Stimulated activated CD8-positive, alpha-beta memory T cell treated with anti-CD3 and anti-CD28 coated beads, Interleukin-7, amount 100 ng/mL, for 1 hour (primary cell): ENCODE measurements at places on chromosomes 2 and 18.

DNA sequence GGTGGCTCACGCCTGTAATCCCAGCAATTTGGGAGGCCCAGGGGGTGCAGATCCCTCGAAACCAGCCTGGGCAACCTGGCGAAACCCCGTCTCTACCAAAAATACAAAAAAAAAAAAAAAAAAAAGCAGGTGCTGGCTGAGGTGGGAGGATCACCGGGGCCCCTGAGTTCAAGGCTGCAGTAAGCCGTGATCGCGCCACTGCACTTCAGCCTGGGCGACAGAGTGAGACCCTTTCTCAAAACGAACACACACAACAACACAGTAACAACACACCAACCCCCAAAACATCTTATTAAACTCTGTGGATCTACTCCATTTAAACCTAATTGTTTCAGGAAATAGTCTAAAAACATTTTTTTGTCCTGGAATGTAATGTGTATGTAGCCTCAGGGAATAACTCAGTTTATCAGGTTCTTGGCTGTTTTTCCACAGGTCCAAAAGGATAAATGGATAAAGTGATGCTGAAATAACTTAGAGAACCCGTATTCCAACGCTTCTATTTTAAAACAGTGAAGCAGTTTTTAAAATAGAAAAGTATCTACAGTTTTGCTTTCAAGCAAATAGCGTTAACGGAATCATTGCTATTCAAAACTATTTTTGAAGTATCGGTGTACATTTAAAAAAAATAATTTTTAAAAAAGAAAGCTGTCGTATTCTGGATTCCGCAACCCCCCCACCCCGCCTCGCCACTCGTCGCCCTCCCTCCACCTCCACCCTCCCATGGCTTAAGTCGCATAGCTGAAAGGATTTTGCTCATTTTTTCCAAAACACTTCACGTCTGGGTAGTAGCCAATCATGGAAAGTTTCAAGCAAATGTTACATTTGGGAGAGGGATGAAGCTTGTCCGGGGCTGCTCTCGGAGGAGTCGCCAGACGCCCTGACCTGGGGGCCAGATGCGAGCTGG lies 895 bp upstream of the GLS start:
- DNase-seq = peak; percentile 8

- peak; percentile 29 for DNase-seq
These were observed 746 bp upstream of the POLR1B start for GRCh38 chr2:112541315-112542122.

DNA sequence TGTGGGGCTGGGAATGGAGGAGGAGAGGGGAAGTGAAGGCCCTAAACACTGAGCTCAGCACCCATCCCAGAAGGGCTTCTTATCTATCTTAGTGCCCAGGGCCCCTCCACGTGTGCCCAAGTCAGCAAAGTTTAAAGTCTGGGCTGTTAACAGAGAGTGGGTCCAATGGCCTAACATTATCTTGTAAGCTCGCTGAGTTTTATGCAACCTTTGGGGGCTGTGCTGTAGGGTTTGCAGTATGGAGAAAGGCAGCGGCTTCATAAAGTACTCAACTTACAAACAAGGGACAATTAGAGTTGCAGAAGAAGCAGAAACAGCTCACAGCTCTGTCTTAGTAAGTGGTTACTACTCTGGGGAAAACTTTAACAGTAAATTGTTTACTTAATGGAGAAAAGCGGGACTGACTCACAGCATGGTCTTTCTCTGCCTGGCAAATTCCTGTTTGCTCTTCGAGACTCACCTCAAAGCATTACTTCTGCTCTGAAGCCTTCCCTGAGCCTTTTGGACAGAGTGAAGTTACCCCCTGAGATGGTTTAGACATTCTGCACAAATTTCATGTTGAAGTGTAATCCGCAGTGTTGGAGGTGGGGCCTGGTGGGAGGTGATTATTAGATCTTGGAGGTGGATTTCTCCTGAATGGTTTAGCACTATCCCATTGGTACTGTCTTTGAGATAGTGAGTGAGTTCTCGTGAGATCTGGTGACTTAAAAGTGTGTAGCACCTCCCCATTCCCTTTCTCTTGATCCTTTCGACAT lies 9.0 kb downstream of the ENOSF1 start:
- no peak for DNase-seq

DNA sequence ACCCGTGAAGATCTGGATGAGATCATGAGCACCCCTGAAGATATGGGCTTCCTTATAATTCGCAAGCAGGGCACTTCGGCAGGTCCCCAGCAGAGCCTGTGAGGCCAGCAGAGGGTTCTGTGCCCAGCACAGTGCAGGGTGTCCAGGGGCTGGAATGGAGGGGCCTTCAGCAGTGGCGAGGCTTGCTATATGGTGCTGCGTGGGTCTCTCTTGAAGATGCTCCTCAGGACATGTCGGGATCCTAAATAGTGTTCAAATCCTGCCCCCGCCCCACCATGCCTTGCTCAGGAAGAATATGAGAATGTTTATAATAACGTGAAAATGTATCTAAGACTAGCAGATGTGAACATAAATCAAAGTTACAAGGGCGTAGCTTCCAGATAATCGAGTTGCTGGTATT lies 60.3 kb upstream of the RBM44 start:
- DNase-seq = no peak

DNA sequence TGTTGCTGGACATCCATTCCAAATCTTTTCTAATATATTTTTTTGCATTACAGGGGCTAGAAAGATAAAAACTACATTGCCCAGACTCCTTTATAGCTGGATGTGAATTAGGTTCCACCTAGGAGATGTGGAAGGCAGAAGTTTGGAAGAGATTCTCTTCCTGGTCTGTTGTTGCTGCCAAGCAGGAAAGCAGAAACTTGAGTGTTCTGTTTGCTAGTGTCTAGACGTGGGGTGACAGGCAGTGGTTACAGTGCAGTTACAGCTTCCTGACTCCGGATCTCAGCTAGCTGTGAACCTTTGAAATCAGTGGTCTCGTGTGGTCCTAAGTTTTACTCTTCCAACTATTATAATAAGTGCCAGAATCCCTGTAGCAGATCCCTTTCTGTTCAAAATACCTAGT lies 46.2 kb downstream of the COL4A4 start:
- DNase-seq = no peak

GRCh38 chr18:9612215-9612830 lies 2.0 kb downstream of the PPP4R1 start:
- DNase-seq = no peak

- DNase-seq = no peak
These were observed 131.9 kb upstream of the ALKAL2 start for GRCh38 chr2:419687-420317.

- DNase-seq = no peak
These were observed 145.5 kb downstream of the GALNT14 start for GRCh38 chr2:30992781-30993180.

DNA sequence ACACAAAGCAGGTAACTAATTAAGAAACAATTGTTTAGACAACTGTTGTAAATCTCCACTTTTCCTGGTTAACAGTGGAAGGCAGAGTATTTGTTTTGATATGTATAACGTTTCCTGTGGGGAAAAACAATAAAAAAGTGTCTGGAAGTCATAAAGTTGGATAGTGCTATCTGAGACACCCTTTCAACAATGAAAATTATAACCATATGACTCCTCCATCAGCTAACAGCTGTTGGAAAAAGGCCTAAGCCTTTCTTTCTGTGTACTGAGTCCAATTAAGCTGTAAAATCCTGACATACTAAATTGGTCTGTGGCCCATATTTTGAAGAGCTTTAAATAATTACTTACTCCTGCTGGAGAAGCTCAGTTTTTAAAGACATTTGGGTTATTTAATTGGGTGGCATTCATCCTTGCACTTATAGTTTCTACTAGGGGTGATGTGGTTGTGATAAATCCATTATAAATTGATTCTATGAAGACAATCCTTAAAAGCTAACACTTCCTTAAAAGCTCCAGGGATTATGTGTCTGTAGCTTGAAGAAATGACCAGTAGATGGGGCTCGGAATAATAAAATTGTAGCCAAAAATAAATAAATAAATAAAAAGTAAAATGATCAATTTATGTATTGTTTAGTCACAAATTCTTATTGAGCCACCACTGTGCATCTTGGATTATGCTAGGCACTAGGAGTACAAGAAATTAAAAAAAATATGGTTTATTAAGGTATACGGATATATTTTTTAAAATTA lies 698.1 kb upstream of the NXPH2 start:
- DNase-seq = no peak

- DNase-seq = no peak
These were observed 201.2 kb downstream of the MYCN start for GRCh38 chr2:16141641-16141921.

DNA sequence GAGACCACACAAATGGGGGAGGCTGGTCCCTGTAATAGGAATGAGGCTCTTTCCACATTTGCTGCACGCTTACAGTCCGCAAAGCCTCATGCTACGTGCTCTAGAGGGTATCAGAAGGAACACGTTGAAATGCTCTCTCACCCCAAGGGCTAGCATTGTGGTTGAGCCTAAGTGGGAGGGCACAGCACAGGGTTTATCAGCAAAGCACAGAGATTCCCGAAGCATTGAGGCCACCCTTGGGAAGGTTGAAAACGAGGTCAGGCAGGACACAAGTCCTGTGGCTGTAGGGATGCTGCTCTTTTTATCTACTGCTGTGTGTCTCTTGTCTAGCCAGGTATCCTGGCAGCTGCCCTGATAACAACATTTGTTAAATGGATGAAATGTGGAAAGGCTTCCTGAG lies 378.3 kb downstream of the EN1 start:
- DNase-seq = no peak

- DNase-seq = no peak
These were observed 32.0 kb downstream of the SLC14A1 start for GRCh38 chr18:45755934-45756333.

- no peak for DNase-seq
These were observed 79.3 kb downstream of the NABP1 start for GRCh38 chr2:191757208-191757607.

DNA sequence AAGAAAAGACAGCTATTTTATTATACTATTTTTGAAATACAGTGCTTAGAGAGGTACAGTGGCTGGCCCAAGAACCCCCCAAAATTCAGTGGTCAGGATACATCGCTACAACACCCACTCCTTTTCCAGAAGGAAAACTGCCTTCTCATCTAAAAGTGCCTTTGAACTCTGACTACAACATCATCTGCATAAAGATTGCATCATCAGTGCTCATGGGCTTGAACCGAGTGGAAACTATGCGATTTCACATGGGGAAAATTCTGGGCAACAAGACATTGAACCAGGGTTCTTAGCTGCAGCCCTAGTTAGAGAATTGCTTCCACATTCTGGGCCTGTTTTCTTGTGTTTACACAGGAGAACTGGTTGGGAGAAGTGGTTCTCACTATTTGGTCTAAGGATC lies 294.6 kb upstream of the SLC14A2 start:
- no peak for DNase-seq

DNA sequence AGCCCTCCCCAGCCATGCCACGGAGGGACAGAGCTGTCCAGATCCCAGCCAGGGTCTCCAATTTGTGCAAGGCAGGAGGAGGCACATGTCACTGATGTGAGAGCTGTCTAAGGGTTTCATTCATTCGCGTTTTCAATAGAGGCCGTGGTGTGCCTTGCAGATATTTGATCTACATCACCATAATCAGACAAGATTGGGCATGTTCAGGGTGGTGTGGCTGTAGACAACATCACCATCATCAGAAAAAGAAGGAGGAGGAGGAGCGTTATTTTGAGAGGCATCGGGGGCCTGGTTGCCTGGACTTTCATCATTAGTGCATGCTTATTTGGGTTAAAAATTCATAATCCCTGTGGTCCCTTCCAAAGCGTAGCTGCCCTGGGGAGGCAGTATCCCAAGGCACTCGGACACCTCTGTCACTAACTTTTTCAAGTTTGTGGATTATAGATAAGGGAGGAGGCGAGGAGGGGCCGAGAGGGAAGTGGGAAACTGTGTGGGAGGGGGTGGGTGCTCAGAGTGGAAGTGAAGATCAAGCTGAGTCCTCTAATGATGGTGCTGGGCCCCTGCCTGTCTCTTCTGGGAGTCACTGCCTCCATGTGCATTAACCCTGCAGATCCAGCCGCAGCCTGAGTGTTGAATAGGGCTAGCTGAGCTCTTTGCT lies 194.1 kb downstream of the CTIF start:
- no peak for DNase-seq

DNA sequence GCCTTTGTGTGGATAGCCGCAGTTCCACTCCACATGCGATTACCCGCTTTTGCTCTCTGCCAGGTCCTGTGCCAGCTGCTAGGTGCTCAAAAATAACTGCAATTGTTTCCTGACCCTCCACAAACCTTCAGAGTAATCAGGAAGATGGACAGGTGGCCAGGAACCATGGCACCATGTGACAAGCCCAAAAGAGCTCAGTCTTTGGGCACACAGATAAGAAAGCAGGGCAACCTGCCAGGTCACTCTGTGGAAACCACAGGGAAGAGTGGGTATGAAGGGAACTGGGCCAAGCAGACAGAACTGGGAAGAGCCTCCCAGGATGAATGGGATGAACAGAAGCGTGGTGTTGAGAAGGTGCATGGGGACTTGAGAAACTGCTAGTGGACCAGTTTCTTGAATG lies 79.4 kb upstream of the AGAP1 start:
- DNase-seq = no peak

DNA sequence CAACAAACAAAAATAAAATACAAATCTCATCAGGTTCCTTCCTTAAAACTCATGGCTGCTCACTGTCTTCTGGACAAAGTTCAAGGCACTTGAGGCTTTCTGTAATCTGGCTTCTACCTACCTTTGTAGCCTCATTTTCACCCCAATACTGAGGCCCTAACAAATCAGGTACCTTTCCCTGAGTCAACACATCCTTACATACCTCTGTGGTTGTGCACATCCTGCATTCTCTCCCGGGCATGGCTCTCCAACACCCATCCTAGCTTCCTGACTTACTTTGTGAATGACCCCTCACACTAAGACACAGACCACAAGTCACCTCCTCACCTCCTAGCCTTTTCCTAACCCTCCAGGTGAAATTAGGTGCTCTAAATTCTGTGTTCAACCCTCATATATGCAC lies 190.9 kb downstream of the PID1 start:
- DNase-seq = no peak

- DNase-seq = no peak
These were observed 81.2 kb upstream of the LTBP1 start for GRCh38 chr2:32865399-32866068.

GRCh38 chr2:154049561-154049960 lies 177.8 kb downstream of the GALNT13 start:
- no peak for DNase-seq

- no peak for DNase-seq
These were observed 131.5 kb downstream of the HDAC4 start for GRCh38 chr2:239269173-239269885.

- DNase-seq = no peak
These were observed 47.9 kb upstream of the RAB12 start for GRCh38 chr18:8561123-8561910.

GRCh38 chr2:237998530-237998929 lies 31.7 kb downstream of the UBE2F start:
- DNase-seq = no peak

- no peak for DNase-seq
These were observed 28.0 kb upstream of the ARHGAP25 start for GRCh38 chr2:68706637-68707036.

GRCh38 chr18:22102953-22103646 lies 66.3 kb upstream of the GATA6 start:
- no peak for DNase-seq

GRCh38 chr18:62164855-62165487 lies 21.9 kb downstream of the PIGN start:
- DNase-seq = no peak

- no peak for DNase-seq
These were observed 79.2 kb downstream of the LAMA1 start for GRCh38 chr18:7038330-7038851.
